ENCODE measurements at places on chromosomes 11 and 22. TPM values are rescaled to one million over a fixed set of nuclear protein-coding genes. Genes with fewer than 3 reads are reported as not detected.

Gene ANO1
- total RNA-seq: 45.5 TPM

Gene CECR2
- 6.3 TPM for total RNA-seq

Gene GSTT2
- not detected for total RNA-seq

Gene OR56A1
- not detected for total RNA-seq

Gene CAPN1
- 173 TPM for total RNA-seq

- no peaks in the 10 kb centered on the region for H3K4me1 ChIP-seq
- H3K36me3 ChIP-seq: no peaks in the 10 kb centered on the region
- no peak overlapping the region for H3K4me3 ChIP-seq
- DNase-seq: no peak
Measured at GRCh38 chr11:128469220-128469619, 118.1 kb downstream of the ETS1 start.

- no peak overlapping the region for H3K27ac ChIP-seq
- no peaks in the 10 kb centered on the region for H3K27me3 ChIP-seq
- H3K4me1 ChIP-seq: no peaks in the 10 kb centered on the region
- no peaks in the 10 kb centered on the region for H3K36me3 ChIP-seq
Measured at GRCh38 chr11:115958089-115959000, 454.1 kb upstream of the CADM1 start.

DNA sequence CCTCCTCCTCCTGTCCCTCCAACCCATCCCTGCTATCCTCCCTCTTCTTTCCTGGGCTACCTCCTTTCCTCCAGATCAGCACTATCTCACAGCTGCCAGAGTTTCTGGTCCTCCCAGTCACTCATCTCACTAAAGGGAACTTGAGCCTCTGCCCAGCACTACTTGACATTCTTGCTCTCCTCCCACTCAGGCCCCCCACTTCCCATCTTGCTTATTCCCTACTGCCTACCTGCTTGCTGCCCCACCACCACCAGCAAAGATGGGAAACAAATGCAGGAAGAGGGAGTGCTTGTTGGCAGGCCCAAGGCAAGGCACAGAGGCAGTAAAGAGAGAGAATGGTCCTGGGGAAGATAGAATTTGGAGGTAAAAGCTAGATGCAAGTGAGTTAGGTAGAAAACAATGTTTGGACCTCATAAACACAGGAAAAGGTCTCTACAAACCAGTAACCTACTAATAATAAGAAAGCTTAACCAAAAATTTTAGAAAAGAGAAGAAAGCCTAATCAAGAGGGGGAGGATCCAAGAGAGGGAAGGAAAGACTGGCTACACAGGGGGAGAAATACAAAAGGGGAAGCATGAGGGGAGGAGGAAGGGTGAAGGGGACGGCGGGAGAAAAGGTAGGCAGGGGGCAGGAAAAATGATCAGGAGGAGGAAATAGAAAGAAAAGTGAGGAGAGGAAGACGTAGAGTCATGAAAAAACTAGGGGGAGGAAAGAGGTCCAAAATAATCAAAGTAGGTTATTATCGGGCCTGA is 63.6 kb downstream of the PAK1 start:
- no peak overlapping the region for H3K4me3 ChIP-seq
- peak overlapping the region; percentile 11 for H3K27ac ChIP-seq
- H3K4me1 ChIP-seq: peaks cover 5% of the 10 kb centered on the region
- no peak for DNase-seq
- no peaks in the 10 kb centered on the region for H3K36me3 ChIP-seq
- H3K27me3 ChIP-seq: no peaks in the 10 kb centered on the region

- no peak overlapping the region for H3K4me3 ChIP-seq
- H3K27ac ChIP-seq: no peak overlapping the region
Measured at GRCh38 chr11:80084608-80085007, 643.8 kb upstream of the TENM4 start.

- H3K27me3 ChIP-seq: no peaks in the 10 kb centered on the region
- peak overlapping the region; percentile 93 for H3K27ac ChIP-seq
- H3K4me3 ChIP-seq: peak overlapping the region; percentile 43
- peaks cover 6% of the 10 kb centered on the region for H3K4me1 ChIP-seq
- DNase-seq: peak; percentile 79
Measured at GRCh38 chr11:122156940-122157382, 40.9 kb upstream of the BLID start.

DNA sequence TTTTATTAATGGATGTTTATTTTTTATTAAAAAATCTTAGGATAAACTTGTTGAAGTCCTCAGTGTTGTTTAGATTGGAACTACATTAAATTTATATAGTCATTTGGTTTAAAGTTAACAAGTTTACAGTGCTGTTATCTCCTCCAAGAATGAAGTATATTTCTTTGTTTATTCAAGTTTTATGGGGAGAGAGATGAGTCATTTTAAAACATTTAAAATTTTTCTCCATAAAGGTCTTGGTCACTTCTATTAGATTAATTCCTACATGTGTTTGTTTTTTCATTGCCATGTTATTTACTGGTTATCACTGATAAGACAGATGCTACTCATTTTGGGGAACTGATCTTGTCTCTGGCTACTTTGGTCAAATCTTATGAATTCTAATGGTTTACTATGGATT is 429.6 kb downstream of the METTL15 start:
- no peaks in the 10 kb centered on the region for H3K27me3 ChIP-seq
- no peak for DNase-seq
- H3K36me3 ChIP-seq: no peaks in the 10 kb centered on the region

Measured in uterus (tissue), 4 donors.